ENCODE measurements at places on chromosomes 7 and 10. TPM values are rescaled to one million over a fixed set of nuclear protein-coding genes. Genes with fewer than 3 reads are reported as not detected.

The KCND2 gene
- total RNA-seq, result 12.7 TPM

The PNLIPRP3 gene
- total RNA-seq, result not detected

The ATRNL1 gene
- 25.9 TPM for total RNA-seq

- no peak within 1 kb of the TSS for H3K4me3 ChIP-seq
- H3K27ac ChIP-seq, result no peak within 1 kb of the TSS
- H3K27me3 ChIP-seq, result no peaks in the 10 kb centered on the region
- peaks cover 36% of the 10 kb centered on the region for H3K4me1 ChIP-seq
- no peak for DNase-seq
- H3K36me3 ChIP-seq, result no peaks in the 10 kb centered on the region
Observed at GRCh38 chr10:17129741-17130140, at the start of gene CUBN. Gene CUBN (minus strand): TSS chr10:17129811. CDS start chr10:17129765, 46 bp downstream.

DNA sequence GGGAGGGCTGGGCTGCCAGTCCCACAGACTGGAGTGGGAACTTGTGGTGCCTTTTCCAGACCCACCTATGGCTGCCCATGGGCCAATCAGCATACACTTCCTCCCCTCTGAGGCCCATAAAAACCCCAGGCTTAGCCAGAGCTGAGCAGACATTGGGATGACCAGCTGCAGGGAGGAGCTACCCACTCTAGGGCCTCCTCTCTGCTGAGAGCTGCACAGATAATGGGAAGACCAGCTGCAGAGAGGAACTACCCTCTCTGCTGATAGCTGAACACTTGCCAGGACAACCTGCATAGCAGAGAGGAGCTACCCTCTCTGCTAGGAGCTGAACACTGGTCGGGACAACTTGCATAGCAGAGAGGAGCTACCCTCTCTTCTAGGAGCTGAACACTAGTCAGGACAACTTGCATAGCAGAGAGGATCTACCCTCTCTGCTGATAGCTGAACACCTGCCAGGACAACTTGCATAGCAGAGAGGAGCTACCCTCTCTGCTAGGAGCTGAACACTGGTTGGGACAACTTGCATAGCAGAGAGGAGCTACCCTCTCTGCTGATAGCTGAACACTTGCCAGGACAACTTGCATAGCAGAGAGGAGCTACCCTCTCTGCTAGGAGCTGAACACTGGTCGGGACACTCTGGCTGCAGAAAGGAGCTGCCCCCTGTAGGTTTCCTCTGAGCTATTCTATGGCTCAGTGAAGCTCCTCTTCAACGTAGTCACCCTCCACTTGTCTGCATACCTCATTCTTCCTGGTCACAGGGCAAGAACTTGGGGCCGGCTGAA lies 88.3 kb upstream of the CACUL1 start:
- H3K4me1 ChIP-seq, result peaks cover 5% of the 10 kb centered on the region
- no peak overlapping the region for H3K4me3 ChIP-seq
- no peaks in the 10 kb centered on the region for H3K36me3 ChIP-seq
- peaks cover 7% of the 10 kb centered on the region for H3K27me3 ChIP-seq
